ENCODE measurements at places on chromosomes 12 and 14. TPM values are rescaled to one million over a fixed set of nuclear protein-coding genes. Genes with fewer than 3 reads are reported as not detected.

- no peak for DNase-seq
Measured at GRCh38 chr12:64876388-64877071, 52.1 kb downstream of the TBC1D30 start.

- no peak for DNase-seq
Measured at GRCh38 chr14:87864356-87865270, 128.4 kb downstream of the GALC start.

GRCh38 chr14:80850197-80850814 lies 91.2 kb downstream of the CEP128 start:
- DNase-seq, result no peak

- DNase-seq, result no peak
Measured at GRCh38 chr12:67116134-67116533, 153.0 kb upstream of the CAND1 start.

DNA sequence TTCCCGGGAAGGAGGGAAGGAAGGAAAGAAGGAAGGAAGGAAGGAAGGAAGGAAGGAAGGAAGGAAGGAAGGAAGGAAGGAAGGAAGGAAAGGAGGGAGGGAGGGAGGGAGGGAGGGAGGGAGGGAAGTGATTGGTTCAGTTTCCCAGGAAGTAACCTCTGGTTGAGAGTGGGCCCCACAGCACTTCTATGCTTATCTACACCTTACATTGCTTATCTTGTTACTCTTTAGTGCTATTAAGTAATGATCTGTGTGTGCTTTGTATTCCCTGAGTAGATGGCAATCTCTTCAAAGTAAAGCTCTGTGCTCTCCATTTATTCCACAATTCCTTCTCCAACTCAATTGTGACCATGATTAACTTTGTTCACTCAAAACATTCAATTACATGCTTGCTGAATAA lies 74.6 kb downstream of the SLC38A4 start:
- DNase-seq, result no peak

- DNase-seq, result peak; percentile 70
Measured at GRCh38 chr12:132488127-132489077, 1.5 kb upstream of the FBRSL1 start.

- no peak for DNase-seq
Measured at GRCh38 chr12:21117995-21118394, 13.0 kb upstream of the SLCO1B1 start.

DNA sequence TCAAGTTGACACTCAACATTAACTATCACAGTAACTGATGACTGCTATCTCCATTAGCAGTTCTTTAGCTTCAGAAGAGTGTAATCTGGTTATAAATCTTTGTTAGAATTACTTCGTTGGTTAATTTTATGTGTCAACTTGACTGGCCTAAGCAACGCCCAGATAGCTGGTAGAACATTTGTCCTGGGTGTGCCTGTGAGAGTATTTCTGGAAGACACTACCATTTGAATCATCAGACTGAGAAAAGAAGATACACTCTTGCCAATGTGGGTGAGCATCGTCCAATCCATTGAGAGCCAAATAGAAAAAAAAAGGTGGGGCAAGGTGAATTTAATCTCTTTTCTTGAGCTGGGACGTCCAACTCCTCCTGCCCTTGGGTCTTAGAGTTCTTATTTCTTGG lies 129.0 kb downstream of the IGF1 start:
- DNase-seq, result no peak

DNA sequence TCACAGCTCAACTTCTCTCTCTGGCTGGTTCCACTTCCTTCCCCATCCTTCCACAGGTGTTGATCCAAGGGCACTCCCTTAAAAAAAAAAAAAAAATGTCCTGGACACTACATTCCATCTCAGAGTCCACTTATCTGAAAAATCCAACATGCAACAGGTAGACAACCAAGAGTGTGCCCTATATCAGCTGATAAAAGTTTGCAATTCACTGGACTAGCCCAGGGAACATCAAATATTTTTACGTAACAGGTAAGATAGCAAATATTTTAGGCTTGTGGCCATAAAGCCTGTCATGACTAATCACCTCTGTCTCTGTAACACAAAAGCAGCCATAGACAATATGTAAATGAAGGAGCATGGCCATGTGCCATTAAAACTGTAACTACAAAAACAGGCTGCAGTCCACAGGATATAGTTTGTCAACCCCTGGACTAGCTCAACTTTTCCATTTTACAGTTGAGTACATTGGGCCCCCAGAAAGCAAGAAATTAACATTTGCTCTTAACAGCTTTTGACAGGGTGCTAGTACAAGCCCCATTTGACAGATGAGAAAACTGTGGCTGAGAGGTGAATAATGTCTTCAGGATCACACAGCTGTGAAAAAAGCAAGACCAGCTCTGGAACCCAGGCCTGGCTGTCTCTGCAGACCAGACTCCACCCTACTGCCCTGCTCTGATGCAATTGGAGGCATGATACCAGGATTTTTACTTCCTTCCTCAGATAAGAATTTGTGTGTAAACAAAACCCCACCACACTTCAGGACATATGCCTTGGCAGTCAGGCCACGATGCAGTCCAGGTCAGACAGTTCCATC lies 68.9 kb downstream of the CMKLR1 start:
- no peak for DNase-seq

DNA sequence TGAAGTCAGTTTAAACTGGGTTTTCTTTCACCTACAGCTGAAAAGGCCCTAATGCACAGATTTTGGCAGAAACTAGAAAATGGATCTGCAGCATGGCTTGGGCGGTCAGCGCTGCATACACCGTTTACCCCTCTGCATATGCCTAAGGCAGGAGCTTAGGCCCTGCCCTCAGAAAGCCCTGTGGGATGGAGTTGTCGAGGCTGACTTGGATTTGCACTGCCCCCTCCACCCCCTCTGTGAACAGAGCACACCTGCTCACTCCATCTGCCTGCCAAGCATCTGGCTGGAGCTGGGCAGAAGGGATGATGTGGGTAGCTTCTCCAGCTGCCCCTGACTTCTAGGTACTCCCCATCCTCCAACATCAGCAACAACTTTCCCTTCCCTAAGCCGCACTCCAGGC lies 41.9 kb downstream of the TTC7B start:
- DNase-seq, result no peak

DNA sequence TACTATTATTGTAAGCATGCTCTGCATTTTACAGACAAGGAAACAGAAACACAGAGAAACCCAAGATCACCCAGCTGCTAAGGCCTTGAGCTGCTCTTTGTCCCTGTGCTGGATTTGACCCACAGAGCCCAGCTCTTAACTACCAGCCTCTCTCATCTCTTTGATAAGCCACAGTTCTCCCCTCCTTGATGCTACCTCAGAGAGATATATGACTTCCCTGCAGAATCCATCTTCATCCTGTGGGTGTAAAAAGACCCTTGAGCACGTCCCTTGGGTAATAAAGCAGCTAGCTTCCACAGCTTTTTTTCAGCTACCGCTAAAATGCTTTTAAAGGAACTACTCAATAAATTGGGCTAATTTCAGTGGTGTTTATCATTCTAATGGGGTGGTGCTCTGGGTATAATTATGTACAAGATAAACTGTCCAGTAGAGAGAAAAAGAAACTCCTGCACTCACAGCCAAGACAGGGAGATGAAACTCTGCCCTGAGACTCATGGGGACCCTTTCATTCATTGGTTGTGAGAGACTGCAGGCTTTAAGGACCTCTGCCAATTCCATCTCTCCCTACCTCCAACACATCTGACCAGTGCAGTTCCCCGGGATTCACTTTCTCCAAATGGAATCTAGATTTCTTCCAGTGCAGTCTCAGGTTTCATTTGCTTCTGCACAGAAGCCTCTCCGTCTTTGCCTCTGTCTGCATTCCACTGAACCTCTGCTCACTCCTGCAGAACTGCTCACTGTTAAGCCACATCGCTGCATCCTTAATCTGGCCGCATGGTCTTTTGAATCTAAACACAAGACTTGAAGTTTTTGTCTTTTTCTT lies 24.7 kb upstream of the NTF3 start:
- DNase-seq, result no peak

DNA sequence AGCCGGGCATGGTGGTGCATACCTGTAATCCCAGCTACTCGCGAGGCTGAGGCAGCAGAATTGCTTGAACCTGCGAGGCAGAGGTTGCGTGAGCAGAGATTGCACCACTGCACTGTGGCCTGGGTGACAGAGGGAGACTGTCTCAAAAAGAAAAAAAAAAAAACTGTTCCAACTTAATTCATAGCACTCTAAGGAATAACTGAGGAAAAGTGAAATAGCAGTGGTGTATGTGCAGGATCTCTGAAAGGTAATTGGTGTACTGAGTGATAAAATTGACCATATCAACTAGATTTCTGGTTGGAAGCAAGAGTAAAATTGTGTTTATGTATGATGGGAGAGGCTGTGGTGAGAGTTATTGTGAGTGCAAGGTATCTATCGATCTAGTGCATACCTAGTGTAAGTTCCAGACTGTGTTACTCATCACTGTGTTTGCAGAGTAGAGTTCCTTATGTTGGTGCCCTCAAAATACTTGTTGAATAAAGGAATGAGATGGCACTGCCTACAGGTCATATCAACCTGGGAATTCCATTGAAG lies 6.3 kb downstream of the CAND1 start:
- DNase-seq, result no peak

DNA sequence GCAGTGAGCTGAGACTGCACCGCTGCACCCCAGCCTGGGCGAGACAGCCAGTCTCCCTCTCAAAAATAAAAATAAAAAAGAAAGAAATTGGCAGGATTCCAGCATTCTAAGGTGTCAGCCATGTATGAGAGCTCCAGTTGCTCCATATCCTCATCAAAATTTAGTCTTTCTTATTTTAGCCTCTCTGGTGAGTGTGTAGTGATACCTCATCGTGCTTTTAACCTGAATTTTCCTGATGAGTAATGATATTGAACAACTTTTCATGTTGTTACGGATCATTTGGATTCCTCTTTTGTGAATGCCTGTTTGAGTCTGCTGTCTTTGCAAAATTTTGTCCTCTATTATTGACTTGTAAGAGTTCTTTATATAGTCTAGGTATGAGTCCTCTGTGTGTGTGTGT lies 28.5 kb downstream of the CCDC60 start:
- DNase-seq, result no peak

- DNase-seq, result no peak
Measured at GRCh38 chr12:128353301-128353700, 86.3 kb downstream of the TMEM132C start.

DNA sequence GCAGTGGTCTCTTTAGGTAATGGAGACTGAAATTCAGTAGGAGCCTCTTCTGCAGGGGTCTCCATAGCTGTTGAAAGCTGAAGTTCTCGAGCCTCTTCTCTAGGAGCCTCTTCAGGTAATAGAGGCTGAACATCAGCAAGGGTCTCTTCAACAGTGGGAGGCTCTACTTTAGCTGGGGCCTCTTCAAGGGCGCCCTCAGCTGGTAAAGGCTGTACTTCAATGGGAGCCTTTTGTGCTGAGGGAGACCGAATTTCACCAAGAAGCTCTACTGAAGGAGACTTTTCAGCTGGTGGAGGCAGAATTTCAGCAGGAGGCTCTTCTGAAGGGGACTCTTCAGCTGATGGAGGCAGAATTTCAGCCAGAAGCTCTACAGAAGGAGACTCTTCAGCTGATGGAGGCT lies 1.5 kb downstream of the FSCB start:
- DNase-seq, result no peak

DNA sequence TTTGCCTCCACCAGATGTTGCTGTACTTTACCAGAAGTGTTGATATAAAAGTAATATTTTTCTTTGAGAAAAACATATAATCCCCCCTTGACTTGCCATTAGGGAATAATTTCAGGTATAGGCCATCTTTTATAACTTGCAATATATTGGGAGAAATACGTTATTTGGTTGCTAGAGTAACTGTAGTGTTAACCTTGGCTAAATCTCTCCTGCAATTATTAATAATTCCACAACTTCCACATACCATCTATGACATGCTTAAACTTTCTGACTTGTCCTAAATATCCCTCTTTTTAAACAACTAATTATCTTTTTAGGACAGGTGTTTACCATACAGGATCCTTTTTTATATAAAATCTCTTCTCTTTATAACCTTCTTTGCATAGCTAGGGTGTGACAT lies 1048.2 kb downstream of the SLC16A7 start:
- DNase-seq, result no peak

DNA sequence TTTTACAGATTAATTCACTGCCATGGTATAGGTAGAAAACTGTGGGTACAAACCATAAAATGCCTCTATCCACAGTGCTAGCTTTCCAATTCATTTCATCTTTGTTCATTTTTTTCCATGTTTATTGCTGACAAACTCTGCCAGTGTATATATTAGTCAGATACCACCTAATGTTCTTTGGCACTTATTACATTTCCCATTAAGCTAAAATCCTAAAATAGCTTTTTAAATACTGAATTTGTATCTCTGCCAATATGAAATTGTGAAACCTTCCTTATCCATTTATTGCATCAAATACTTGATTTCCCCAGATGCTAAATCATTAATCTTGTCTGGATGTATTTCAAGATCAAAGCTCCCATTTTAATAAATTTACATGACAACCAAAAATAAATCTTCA lies 150.1 kb upstream of the FSCB start:
- no peak for DNase-seq

- DNase-seq, result no peak
Measured at GRCh38 chr14:50353126-50353525, 41.0 kb downstream of the DMAC2L start.

DNA sequence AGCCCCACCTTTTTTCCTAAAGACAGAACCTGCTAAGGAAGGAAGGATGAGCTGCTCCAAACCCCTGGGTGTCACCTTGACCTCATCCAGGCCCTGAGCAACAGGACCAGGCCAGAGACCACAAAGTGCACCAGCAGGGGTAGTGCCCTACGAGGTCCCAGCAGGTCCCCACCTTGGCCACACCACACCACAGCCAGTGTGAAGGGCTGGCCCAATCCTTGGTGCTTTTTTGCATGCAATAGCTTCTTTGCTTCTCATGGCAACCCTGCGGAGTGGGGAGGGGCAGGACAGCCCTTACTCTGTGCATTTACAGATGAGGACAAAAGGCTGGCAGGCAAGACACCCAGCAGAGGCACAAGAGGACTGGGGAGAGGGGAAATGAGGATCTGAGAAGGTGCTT lies 352.6 kb downstream of the BCL11B start:
- no peak for DNase-seq

- DNase-seq, result no peak
Measured at GRCh38 chr12:122834921-122835749, at the start of gene HIP1R. Gene HIP1R (plus strand): TSS chr12:122835457. CDS start chr12:122835551, 94 bp downstream.

- no peak for DNase-seq
Measured at GRCh38 chr12:124289634-124290600, 5.0 kb upstream of the RFLNA start.

DNA sequence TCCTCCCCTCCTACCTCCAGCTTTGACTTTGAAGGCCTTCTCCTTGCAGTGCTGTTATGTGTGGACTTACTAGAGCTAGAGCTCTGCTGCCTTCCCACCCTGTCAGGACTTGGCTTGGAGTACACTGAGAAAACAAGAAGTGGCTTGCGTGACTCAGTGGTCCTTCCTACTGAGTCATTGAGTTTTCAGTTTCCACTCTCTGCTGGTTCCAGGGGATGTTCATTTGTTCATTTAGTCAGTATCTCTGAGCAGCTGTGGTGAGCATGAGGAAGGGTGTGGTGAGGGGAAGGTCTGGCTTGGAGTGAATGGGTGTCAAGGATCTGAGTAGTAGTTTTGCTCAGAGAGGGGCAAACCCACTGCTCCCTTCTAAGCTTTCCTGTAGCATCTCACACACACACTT lies 17.2 kb upstream of the ELK3 start:
- DNase-seq, result no peak

Gene VRTN
- not detected for total RNA-seq

Gene WSCD2
- 0.44 TPM for total RNA-seq

Gene GPRC5D
- total RNA-seq, result not detected

Gene CMA1
- 0.42 TPM for total RNA-seq

Gene ZNF664
- 67.6 TPM for total RNA-seq

Gene BRF1
- total RNA-seq, result 18.8 TPM

Gene C1R
- total RNA-seq, result 488 TPM

Gene REP15
- total RNA-seq, result 3.5 TPM

Gene TAS2R7
- total RNA-seq, result not detected

Gene CPNE6
- total RNA-seq, result not detected

Gene TAS2R19
- total RNA-seq, result 1.2 TPM

All from left cardiac atrium (tissue), 4 donors.